ENCODE measurements at places on chromosomes 11 and 22. TPM values are rescaled to one million over a fixed set of nuclear protein-coding genes. Genes with fewer than 3 reads are reported as not detected.

DNA sequence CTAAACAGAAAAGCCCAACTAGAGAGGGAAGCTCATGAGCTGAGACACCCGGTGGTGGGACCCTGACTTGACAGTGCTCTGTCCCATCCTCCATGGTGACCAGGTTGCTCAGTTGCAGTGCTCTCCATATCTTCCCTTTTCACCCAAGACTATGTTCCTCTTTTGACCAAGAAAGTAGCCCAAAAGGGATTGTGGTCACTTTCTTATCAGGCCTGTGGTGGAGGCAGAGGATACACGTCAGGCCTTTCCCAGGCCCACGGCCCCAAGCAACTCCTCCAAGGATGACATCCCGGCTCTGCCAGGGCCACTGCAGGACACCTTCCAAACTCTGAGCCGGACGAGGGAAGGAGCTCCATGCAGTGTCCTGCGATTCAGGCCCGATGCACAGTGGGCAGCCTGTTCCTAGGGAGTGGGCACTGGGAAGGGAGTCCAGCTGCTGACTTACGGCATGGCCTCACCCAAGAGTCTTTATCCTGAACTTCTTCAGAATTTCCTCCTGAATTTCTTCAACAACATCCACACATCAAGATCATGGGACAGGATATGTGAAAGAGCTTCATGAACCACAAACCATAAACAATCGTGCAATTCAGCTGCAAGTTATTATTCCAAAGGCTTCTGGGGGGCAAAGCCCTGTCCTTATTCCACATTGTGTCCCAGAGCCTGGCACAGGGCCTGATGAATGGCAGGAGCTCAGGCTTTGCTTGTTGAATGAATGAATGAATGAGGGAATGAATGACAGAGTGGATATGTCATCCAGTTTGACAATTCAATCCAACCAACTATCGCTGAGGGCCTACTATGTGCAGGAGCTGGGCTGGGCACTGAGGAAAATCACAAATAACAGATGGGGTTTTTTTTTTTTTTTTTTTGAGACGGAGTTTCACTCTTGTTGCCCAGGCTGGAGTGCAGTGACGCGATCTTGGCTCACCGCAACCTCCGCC is 36.0 kb upstream of the MYH9 start:
- DNase-seq = no peak

DNA sequence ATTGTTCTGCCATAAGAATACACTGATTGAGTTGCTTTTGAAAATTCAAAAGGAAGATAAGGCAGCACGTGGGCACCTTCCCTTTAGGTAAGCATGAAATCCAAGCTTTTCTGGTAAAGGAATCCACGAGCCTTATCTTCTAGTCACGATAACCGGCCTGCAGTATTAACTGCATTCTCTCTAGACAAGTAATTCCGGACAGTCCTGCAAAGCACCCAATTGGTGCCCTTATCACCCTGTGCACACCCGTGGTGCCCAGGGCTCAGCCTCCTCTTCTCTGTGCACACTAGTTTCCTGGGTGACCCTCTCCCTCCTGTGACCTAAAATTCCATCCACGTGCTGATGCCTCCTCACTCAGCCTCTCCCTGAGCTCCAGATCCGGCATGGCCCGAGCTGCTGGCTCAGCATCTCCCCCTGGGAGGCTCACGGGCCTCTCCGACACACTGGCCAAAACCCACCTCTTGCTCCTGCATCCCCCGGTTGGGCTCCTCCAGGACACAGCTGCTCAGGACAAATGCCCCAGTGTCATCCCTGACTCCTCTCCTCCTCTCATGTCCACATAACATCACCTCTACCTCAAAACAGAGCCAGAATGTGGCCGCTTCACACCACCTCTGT is 63.7 kb downstream of the PACSIN2 start:
- no peak for DNase-seq

- DNase-seq = no peak
Measured at GRCh38 chr11:17950644-17951043, 62.2 kb downstream of the SERGEF start.

GRCh38 chr11:9789910-9790309 is 126.0 kb downstream of the SWAP70 start:
- no peak for DNase-seq

- DNase-seq = no peak
Measured at GRCh38 chr11:118661425-118662301, 17.8 kb downstream of the TREH start.

- peak; percentile 15 for DNase-seq
Measured at GRCh38 chr11:43868852-43869567, 11.6 kb upstream of the ALKBH3 start.

The PARVG gene
- 142 TPM for total RNA-seq
